ENCODE measurements at places on chromosomes 1 and 21. TPM values are rescaled to one million over a fixed set of nuclear protein-coding genes. Genes with fewer than 3 reads are reported as not detected.
A peak's percentile ranks its signal among the peaks of the same experiment; 100 is the strongest.

The FCMR gene
- total RNA-seq: 2.2 TPM

The BATF3 gene
- 1.2 TPM for total RNA-seq

The FAM110D gene
- total RNA-seq: 0.53 TPM

DNA sequence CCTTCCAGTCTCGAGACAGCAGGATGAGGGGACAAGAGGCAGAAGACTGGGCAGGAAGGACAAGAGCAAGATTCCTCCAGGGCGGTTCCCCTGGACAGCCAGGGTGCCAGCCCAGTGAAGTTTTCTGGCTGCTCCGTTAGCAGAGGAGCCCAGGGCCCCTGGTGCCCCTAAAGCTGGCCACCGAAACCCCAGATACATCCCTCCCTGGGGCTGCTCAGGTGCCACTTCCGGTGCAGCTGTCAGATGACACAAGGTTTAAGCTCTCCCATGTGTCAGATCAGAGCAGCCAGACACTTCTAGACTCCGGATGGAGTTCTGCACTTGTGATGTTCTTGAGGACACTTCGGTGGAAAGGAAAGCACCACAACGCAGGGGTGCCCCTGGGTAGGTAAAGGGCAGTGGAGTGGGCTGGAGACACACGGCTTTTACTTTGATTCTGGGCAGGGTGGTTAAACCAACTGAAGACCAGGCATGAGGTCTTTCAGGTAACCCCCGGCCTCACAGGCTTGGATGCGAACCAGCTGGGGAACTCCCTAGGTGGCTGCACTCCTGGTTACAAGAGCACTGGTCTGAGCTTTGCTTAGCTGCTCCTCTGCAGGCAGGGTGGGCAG lies 85.7 kb downstream of the ITPKB start:
- no peak for DNase-seq

DNA sequence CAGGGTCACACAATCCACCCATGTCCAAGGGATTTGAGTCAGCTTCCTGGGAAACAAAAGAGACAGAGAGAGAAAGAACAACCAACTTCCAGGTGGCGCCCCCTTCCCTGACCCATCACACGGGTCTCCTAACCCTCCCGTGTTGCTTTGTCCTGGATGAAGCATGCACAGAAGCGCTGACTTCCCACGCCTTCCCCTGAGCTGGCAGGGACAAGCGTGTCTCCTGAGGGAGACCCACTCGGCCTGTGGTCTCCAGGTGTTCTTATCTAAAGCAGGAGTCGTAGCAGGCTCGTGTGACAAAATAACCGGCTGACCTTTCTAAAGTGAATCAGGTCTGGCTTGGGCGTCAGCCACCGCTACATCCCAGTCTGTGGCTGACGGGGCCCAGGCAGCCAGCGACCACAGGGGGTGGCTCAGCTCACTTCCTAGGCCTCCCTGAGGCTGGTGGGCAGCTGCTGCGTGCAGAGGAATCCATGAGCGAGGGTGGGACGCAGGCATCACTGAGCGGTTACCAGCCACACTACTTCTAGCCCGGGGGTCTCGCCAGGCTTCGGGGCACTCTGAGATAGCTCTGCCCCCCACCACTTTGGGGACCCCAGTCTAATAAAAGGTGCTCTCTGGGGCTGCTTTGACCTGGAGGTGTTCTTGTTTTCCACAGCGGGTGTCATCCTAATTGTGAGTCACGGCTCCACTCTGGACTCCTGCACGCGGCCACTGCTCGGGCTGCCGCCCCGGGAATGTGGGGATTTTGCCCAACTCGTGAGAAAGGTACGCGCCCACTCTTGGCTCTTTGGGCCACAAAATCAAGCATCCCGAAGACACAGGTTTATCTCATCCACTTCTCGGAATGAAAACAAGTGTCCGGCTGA lies 40.4 kb downstream of the UBASH3A start:
- no peak for DNase-seq

- peak; percentile 62 for DNase-seq
Observed at GRCh38 chr1:212124690-212125582, 89.4 kb downstream of the DTL start.

DNA sequence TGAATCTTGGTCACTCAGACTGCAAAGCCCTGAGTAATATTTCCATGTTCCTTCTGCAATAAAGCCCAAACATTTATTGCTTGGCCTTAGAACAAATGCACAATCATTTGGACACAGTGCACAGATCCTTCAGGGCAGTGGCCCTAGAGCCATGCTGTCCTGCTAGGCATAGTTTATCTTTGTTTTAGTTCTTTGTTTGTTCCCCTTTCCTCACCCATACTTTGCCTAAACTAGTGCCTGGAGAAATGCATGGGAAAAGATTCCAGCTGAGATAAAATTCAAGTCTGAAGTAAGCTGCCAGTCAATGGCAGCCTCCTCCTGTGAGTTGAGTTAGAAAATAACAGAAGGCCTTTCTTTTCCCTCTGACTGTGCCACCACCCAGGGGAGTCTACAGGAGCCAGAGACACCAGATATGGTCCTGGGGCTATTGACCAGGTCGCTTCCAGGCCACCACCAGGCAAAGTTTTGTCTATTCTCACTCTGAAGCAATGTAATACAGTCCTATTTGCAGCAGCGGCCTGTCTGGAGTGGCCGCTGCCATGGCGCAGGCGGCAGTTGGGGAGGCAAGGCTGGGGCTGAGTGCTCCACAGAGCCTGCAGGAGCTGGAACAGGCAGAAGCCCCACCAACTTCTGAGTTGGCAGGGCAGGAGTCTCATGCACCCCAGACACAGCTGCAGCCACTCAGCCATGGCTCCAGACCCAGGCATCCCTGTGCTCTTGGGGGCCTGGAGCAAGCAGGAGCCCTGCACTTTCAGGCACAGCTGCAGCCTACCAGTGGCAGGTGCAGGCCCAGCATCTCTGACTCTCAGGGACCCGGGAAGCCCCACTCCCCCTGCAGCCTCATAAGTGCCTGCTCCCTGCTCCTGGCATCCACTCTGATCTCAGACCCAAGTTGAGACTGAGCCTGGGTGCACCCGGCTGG lies 258.6 kb downstream of the GPATCH2 start:
- no peak for DNase-seq

DNA sequence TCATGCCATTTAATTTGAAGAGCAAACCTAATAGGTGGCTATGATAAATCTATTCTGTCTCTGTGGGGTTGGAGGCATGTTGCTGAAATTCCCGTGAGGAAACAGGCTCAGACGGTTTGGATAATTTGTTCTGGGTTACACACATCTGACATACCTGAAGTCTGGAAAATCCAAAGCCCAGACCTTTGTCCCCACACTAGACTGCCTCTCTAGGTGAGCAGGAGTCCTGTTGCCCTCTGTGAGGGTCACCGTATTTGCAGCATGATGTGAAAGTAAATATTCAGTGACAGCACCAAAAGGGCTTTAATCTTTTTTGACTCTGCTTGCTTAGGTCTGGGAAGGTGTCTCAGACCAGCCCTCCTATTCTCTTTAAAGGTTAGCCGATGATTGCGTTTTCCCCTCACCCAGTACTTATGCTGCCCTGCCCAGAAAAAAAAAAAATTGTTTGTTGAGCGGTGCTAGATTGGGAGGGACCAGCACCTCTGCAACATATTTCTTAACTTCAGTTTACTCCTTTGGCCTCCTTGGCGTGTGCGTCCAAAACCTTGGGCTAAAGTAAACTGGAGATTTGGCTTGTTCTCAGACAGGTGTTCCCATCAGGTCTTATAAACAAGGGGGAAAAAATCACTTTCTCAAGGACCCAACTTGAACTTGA lies 67.0 kb downstream of the CACHD1 start:
- no peak for DNase-seq

DNA sequence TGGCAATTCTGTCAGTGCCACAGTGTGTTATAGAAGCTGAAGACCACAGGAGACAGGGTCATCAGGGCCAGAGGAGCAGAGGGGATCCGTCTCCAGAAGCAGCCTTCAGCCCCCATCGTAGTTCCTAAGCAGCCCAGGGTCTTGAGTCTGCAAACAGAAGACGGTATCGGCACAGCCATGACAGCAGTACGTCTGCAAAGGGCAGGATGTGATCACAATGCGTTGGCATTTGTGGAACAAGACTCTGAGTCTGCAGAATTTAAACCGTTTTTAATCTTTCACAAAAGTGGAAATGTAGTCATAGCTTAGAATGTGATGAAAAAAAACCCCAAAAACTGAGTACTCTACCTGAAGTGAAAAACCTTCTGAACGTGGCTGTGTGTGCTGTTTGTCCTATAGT lies 44.0 kb upstream of the SCCPDH start:
- DNase-seq: no peak

DNA sequence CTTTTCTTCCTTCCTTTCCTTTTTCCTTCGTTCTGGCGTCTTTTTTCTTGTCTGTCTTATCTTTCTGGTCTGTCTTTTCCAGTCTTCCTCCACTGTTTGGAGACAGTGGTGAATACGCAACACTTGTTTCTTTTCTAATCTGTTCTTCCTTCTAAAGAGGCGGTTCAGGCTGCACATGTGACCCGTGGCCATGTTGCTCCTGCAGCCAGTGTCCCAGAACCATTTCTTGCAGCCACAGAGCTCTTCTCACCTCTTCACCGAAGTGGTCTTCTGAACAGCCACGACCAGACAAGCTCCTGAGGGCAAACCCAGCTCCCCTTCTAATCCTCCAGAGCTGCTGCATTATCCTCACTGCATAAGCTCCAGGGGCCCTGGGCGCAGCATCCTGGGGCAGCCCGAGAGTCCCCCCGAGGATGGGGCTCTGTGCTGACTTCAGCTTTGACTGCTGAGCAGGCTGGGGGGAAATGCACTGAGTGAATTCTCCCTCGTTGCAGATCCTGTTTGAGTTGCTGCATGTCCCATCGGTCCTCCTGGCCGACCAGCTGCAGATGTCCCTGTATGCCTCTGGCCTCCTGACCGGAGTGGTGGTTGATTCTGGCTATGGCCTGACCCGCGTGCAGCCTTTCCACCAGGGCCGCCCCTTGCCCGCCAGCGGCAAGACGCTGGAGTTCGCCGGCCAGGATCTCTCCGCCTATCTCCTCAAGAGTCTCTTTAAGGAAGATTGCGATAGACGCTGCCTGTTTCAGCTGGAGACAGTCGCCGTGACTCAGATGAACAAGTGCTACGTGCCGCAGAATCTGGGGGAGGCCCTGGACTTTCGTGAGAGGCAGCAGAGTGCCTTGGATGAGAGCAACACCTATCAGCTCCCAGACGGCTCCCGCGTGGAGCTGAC lies 70.4 kb downstream of the ACTL8 start:
- DNase-seq: no peak

DNA sequence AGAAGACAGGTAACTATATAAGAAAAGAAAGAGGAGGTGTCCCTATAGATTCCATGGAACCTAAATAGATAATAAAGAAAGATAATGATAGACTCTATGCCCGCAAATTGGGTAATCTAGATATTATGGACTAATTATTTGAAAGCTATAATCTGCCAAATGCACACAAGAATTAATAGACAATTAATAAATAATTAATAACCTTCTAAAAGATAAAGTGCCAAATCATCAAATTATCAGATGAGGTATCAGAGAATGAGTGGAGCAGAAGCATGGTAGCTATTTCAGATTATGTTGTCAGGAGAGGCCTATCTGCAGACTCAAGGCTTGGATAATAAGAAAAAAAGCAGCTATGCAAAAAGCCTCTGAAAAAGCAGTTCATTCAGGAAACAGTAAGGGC lies 1120.8 kb downstream of the PLA2G4A start:
- DNase-seq: no peak

GRCh38 chr21:34129039-34129891 lies 55.9 kb downstream of the MRPS6 start:
- DNase-seq: no peak

DNA sequence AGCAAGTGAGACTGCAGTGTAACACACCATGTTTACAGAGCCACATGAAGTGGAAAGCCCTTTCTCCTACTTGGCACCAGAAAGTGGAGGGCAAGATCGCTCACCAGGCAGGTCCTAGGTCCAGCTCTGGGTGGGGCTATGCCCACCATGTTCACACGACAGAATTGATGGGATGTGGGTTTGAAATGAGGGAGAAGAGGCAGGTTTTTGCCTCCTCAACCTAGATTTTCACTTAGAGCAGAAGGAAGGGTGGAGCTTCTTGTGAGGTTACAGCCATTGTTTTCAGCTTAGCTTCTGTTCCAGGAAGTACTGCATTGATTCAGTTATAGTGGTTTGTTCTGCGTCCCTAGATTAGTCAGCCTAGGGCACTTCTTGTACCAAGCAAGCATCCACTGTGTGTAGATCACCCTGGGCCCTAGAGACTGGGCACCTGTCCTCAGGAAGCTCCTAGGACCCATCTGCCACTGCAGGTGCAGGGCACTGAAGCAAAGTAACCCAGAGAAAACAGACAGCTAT lies 2.3 kb downstream of the CD53 start:
- no peak for DNase-seq

DNA sequence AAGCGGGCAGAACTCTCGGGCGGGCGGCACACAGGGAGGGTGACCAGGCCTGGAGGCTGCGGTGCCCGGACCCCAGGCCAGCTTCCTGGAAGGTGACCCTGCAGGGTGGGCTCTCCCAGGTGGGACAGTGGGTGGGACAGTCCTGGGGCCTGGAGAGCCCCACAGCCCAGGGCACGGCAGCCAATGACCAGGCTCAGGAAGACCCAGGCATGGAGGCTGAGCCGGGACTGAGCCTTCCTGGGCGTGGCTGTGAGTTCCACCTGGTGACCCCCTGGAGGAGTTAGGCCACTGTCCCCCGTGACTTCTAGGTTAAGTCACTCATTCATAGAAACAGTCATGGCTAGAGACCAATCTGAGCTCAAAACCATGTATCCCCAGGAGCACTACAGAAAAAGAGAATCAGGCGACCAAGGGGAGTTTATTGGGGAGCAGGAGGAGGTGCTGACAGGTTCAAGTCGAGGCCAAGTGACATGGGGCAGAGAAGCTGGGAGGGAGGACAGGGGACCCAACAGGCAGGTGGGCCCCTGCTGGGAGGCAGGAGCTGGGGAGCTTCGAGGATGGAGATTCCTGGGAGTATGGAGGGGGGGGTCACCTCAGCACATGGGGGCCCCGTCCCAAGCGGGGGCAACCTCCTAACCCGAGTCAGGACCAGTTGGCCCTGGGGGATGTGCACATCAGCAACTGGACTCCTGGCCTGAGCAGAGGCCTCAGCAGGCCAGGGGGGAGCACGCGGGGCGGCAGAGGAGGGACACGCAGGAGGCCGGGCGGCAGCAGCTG lies 1.2 kb downstream of the KRTAP10-5 start:
- DNase-seq: no peak

- DNase-seq: no peak
Observed at GRCh38 chr1:99062192-99062591, 57.5 kb upstream of the PLPPR5 start.

DNA sequence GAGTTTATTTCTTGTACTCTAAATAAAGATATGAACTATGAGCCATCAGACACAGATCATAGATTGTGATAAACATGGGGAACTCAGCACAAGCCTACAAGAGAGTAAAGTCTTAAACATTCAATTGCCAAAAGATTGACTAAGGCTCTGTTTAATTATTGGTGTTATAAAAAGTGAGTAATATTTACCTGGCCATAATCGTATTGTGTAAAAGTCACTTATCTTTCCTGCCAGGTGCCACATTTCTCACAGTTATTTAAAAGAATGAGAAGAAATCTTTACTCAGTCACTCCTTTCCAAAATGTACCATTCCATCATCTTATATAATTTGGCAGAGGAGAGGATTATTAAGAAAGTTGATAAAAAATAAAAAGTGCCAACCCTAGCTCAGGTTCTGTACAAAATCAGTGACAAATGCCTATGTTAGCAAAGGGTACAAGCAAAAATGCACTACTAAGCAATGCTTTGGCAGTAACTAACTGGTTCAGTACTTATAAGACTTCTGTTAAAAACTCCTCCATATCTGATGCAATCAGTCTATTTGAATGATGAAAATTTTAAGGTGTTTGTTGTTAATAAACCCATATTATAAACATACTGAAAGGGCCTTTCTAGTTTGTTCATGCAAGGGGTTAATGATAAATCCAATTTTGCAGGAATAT lies 5.8 kb upstream of the NR5A2 start:
- no peak for DNase-seq

- DNase-seq: no peak
Observed at GRCh38 chr1:101992821-101993575, 3.7 kb downstream of the OLFM3 start.

GRCh38 chr1:51288578-51288977 lies 41.8 kb downstream of the TTC39A start:
- DNase-seq: peak; percentile 82

All from right lobe of liver (tissue), 6 donors.